ENCODE measurements at places on chromosomes 12 and 14.

GRCh38 chr12:51798501-51798900 lies 50.0 kb downstream of the FIGNL2 start:
- no peak for DNase-seq

DNA sequence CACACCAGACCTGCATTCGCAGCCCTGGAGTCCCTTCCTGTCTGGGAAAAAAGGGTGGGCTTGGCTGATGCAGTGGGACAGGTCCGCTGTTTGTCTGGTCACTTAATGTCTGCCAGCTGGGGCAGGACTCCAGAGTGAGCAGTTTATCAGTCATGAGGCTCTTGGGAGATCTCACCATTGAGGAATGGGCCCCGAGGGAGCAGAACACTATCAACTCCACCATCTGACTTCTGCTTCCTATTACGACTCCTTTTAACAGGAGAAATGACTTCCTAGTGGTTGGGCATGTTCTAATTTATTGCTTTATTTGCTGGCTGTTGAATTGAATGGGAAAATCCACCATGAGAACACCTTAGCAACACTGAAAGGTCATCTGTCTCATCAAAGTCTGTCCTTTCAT lies 182.5 kb upstream of the RASSF8 start:
- peak; percentile 29 for DNase-seq

DNA sequence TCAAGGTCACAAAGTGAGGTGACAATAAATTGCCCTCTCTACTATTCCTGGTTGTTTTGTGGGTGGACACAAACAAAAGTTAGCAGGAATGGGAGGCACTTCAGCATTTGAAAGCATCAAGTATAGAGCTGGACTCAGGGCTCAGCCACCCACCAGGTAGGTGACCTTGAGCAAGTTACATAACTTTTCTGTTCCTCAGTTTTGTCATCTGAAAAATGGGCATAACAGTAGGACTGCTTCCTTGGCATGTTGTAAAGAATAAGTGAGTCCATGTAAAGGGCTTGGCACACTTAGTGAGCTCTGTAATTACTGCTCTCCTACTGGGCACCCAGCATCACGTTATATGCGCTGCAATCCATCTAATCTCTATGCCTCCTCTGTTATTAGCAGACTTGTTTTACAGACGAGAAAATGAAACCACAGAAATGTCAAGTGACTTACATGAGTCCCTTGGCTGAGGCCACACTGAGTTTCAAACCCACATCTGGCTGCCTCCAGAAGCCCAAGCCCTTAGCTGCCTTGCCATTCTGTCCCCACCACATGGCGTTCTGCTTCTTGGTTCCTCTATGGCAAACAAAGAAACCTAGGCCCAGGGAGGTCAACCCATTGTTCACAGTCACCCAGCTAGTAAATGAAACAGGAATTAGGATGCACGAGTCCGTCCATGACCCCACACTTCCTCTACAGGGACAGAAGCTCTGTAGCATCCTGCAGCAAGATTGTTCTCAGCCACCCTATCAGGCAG lies 63.2 kb upstream of the SLC24A4 start:
- no peak for DNase-seq

- no peak for DNase-seq
Observed at GRCh38 chr14:86532219-86532618, 1002.3 kb downstream of the FLRT2 start.

GRCh38 chr14:100065111-100065871 lies at the start of gene EVL:
TSS of gene EVL (plus strand) at chr14:100065422. CDS start at chr14:100065501, 79 bp downstream.
- DNase-seq = no peak

DNA sequence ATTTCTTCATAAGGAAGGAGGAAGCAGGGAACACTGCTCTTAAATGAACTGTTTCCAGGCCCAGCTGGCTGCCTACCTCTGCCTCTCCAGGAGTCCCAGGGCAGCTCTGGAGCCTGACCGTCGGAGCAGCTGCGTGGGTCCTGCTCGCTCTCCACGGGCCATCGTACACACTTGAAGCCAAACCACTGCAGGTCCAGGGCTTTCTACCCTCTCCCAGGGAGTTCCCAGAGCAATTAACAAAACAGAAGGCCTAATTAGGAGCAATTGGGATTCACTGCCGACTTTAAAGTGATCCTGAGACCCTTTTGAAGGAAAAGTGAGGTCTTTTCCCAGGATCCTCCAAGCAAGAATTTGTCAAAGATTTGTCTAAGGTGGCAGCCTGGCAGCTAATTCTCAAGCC lies 76.9 kb downstream of the OTX2 start:
- no peak for DNase-seq

DNA sequence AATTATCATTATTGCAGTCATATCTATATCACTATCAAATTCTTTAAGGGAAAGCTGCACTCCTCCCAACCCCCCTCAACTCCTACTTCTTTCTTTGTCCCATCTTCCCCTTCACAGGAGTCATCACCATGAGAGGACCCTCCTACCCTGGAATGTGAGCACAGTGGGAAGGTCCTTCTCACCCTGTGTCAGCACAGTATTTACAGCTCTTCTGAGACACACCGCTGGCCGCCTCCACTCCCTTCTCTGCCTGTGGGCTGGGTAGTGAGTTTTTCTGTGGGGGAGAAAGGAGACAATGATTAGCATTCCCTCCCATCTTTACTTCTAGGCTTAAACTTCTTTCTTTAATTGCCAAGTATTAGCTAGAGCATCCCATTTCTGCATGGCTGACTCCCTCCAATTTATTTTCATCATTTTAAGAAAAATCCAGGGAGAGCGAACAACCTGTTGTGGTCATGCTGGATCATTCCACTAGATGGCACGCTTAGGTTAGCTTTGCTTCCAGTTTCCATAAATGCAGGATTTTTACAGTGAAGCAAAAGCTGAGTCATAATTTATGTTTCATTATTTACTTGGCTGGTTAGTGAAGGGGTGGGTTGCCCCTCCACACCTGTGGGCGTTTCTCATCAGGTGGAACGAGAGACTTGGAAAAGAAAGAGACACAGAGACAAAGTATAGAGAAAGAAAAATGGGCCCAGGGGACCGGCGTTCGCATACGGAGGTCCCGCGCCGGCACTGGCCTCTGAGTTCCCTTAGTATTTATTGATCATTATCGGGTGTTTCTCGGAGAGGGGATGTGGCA lies 188.5 kb downstream of the ALX1 start:
- peak; percentile 67 for DNase-seq

DNA sequence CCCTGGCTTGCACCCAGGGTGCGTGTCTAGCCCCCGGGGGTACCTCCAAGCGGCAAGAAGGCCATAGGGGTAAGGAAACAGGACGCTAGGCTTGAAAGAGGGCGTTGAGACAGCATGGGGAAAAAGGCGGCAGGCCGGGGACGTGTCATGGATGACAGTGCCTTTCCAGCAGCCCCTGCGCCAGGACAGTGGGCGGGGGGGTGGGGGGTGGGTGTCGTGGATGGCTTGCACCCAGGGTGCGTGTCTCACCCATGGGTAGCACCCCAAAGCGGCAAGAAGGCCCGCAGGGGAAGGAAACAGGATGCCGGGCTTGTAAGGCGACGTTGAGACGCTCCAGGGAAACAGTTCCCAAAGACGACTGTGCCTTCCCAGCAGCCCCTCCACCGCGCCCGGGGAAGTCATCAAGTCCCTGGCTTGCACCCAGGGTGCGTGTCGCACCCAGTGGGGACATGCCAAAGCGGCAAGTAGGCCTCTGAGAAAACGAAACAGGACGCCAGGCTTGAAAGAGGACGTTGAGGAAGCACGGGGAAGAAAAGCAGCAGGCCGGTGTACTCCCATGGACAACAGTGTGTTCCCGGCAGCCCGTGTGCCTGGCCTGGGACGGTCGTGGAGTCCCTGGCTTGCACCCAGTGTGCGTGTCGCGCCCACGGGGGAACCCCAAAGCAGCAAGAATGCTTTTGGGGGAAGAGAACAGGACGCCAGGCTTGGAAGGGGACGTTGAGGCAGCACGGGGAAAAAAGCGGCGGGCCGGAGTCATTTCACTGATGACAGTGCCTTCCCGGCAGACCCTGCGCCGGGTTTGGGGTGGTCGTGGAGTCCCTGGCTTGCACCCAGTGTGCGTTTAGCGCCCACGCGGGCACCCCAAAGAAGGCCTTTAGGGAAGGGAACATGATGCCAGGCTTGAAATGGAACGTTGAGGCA lies 163.5 kb upstream of the ALG10B start:
- DNase-seq = no peak
